Stimulated activated CD4-positive, alpha-beta T cell treated with anti-CD3 and anti-CD28 coated beads, Interleukin-15, amount 100 ng/mL, for 1 hour (primary cell): ENCODE measurements at places on chromosomes 5 and 9.

DNA sequence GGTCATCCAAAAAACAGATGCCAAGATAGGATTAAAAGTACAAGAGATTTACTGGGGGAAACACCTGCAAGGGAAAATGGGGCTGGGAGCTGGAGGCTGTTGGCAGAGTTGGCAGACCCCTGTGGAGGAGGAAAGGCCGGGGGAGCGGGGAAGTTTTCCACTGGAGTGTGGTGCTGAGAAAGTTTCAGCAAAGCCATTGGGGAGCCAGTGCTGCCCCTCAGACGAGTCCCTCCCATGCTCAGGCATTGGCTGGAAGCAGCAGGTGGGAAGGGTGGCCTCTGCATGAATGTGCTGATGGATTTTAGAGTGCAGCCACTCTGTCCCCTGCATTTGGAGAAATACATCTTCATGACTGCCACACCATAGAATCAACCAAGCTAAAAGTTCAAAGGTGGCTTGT is 52.8 kb downstream of the TTC1 start:
- DNase-seq: no peak

DNA sequence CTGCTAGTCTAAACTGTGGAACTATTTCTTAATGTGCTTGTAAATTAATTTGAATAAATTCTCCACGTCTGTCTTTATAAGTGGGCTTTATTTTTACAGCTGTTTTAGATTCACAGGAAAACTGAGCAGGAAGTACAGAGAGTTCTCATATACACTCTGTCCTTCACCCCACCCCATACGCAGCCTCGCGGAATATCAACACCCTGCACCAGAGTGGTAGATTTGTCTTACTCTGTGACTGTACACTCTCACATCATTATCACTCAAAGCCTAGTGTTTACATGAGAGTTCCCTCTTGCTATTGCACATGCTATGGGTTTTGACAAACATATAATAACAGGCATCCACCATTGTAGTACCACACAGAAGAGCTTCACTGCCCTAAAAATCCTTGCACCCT is 179.7 kb upstream of the DAB2 start:
- no peak for DNase-seq

DNA sequence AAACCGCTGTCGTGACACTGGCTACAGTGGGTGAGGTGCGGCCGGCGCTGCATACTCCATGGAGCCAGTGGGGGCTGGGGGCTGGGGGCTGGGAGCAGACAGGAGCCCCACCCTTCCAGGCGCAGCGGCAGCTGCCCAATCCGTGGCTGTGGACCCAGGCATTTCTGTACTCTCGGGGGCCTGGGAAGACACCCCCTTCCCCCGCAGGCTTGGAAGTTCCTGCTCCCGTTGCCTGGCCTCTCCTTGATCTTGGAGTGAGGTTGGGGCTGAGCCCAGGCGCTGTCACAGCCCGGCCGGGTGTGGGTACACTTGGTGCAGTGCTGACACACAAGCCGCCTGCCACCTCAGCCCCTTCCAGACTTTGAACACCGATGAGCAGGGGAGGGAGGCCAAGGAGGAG is 27.7 kb upstream of the GGTA1 start:
- DNase-seq: no peak

DNA sequence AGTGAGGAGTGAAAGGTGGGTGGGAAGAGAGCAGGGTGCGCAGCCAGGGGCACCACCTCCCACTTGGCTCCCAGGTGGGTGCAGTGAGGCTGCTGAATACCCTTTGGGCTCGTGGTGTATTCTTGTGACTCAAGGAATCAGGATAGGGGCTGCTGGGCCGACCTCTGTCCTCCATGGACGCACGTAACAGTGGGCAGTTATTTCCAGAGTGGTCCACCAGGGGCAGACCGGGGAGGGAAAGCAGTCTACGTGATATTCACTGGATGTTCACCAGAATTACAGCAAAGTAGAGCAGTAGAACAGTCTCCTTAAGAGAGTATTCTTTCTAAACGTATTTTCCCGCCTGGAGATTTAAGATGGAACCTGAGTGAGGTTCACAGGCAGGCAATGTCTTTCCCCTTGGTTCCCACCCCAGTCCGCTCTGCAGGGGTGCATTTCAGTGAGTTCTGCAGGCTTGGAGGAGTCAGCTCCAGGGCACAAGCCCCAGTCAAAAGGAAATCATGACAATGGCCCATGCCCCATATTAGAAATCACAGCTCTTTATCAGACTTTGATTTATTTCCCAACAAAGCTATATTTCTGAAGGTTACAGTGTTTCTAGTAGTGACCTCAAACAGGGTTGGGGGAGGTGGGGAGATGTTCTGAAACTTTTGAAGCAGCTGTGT is 88.7 kb downstream of the SYK start:
- DNase-seq: no peak

GRCh38 chr5:150307617-150308426 is 5.1 kb upstream of the ARSI start:
- DNase-seq: no peak

DNA sequence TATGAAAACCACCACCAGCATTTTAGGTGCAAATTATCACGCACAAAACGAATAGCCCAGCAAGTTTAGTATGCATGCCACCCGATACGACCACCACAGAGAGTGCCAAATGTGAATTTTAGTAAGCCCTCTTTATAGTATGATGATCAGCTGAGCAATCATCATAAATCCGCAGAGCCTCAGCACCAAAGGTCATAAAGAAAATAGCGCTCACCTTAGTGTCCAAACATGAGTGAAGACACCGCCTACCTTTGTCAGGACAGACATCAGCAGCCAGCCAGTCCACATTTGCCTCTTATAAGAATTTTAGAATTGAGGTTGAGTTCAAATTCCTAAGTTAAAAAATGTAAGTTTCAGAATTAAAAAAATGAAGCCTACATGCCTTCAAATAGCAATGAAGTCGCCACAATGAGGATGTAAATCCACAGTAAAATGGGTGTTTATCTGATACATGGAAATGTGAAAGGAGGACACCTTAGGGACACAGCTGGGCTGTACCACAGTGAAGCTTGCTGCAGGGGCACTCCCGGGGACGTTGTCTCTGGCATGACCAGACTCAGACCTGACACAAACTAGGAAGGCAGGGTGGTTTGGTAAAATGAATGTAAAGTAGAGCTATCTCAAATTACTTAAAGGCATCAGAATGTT is 149.0 kb downstream of the AUH start:
- DNase-seq: no peak

DNA sequence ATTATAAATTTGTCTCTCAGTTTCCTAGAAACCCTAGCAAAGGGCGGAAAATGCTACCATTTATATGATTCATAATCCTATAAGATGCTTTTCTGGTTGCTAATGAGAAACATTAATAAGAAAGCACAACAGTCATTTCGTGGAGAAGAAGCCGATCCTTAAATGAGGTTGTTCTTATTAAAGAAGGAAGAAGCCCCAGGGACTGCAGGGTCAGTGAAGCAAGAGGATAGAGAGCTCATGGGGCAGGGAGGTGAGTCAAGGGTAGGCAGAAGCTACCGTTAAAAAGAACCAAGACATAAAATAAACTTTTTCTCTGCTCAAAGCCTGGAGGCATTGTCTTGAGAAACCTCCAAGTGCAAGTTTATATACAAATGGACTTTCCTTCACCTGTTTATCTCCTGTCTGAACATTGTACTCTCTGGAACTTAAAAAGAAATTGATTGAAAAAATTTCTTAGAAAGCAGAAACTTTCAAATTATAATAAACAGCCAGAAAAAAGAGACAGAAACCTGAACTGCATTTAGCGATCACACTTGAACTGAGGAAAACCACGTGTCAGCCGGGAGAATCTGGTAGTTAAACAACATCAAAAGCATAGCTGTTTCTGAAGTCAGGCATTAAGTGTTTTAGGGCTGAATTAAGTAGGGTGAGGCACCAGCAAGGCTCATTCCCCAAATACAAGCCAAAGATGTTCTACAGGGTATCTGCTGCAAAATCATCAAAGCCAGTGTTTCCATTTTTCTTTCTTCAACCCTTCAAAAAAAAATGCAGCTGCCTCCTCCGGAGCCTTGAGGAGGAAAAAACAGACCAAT is 21.9 kb downstream of the HTR4 start:
- DNase-seq: no peak

GRCh38 chr9:69370430-69370829 is 45.4 kb downstream of the ENTREP1 start:
- DNase-seq: no peak

DNA sequence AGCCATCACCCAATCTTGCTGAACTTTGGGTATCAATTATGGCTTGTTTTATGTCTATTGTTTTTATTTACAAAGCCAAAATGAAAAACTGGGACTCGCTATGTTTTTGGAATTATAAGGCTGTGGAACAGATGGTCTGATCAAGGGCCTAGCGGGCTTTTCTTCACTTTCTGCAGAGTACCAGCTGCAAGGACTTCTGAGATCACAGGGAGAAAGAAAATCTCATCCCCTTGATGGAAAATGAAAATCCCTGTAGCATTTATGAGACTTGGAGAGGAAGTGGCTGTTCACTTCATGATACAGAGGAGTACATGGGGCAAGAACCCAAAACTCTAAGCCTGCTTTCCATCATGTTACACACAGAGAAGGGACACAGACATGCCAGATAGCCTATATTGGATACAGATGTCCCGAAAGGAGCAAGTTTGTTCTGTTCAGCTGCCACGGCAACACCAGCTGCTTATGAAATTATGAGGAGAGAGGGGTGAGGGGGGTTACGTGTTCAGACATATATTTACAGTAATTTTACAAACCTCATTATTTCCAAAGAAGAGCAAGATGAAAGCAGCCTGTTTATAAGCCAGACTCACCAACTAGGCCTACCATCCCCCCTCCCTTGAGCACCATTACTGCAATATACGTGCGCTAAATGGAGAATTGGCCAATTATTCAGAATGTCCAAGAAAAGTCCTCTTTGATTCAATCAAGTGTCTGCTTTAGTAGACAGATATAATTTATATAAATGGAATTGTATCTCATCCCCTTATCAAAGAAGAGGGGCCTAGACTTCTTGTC is 220.0 kb downstream of the MARCHF11 start:
- no peak for DNase-seq

DNA sequence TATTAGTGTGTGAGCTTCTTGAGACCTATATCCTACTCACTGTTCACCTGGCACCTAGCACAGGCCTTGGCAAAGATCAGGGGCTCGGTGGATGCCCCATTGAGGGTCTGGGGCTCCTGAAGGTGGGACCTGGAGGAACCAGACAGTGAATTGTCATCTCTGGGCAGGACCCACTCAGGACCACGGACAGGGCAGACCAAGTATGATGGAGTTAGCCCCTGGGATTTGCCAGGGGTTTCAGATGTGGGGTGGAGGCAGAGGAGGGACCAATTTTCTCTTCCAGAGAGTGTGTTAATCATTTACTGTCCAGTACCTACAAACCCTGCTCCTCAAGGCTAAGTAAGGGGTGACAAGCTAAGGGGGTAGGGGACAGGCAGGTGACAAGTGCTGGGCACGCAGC is 29.3 kb upstream of the TBC1D2 start:
- DNase-seq: no peak

GRCh38 chr5:141864371-141865370 is 13.5 kb downstream of the PCDH1 start:
- DNase-seq: no peak

GRCh38 chr9:109286981-109287380 is 33.9 kb downstream of the EPB41L4B start:
- no peak for DNase-seq

DNA sequence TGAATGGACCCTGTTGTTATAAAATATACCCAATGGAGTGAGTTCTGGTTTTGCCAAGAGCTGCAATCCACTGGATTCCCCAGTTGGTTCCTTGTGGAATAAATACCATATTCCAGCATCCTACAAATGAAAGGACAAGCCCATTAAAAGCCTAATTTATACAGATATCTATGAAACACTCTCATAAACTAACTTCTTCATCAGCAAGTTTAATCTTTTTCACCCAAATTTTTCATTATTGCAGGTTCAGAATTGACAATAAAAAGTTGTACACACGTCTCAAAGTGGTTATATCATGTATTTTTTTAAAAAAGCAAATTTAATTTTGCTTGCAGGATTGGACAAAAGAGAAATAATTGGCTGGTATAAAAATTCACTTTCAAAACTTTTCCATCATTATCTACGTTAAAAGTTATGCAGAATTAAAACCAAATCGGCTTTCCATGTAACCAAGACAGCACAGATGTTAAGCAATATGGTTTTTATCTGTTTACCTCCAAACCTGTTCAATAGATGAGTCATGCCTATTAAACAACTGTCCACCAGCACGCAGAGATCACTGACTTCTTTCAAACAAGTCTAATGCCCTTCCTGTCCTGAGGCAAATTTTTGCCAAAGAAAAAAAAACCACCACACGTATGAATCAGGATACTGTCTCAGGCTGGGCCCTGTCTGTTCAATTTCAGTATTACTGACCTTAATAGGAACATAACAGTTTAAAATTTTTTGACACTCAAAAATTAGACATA is 42.5 kb downstream of the CEMIP2 start:
- DNase-seq: no peak

- no peak for DNase-seq
Measured at GRCh38 chr5:141686648-141687416, 4.8 kb upstream of the ARAP3 start.

- DNase-seq: no peak
Measured at GRCh38 chr5:143582176-143582575, 178.7 kb upstream of the NR3C1 start.

- DNase-seq: no peak
Measured at GRCh38 chr5:165631235-165631634, 2125.8 kb downstream of the MAT2B start.

- DNase-seq: no peak
Measured at GRCh38 chr9:110842169-110842568, 173.6 kb downstream of the MUSK start.

DNA sequence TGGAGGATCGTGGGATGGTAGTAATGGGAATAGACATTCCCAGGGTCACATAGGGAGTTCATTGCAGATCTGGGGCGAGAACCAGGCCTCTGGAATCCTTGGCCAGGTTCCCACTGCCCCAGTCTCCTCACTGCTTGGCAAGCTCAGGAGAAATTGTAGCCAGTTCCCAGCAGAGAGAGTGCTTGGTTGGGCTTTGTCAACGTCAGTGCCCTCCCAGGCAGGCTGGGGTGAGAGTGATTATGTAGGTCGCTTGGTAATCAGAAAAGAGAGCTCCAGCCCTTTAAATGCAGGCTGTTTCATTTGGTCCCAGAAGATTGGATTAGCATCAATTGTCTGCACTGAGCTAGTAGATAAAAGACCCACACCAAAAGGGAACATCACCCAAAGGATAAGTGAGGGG is 51.8 kb upstream of the GALNT10 start:
- DNase-seq: no peak

- no peak for DNase-seq
Measured at GRCh38 chr5:101843055-101843454, 453.0 kb downstream of the SLCO4C1 start.

DNA sequence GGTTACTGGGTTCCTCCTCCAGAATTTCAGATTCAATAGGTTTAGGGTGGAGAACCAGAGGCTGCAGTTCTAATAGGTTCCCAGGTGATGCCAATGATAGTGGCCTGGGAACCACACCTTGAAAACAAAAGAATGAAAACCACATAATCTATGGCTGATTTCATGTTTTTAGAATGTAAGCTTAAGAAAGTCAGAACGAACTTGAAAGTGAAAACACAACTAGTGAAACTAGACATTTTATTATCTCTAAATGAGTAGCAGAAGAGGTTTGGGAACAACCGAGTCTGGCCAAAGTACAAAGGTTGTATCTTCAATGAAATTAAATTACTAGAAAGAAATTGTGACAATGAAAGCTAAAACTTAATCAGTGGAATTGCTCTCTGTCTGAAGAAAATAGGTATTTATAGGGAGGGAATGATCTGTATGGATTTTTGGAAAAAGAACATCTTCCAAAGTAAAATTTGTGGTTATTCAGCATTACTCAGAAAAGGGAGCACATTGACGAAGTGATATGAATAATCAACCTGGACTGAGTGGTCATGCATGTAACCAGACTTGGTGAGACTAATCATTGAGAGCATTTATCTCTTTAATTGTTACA is 24.9 kb upstream of the CEP120 start:
- no peak for DNase-seq
